ENCODE measurements at places on chromosomes 5 and 9.

GRCh38 chr9:27292659-27293405, 4.1 kb downstream of the EQTN start:
- no peak for DNase-seq

- DNase-seq = peak; percentile 42
Measured at GRCh38 chr9:134606951-134607731, 34.5 kb upstream of the COL5A1 start.

GRCh38 chr5:10704949-10705621, 55.9 kb downstream of the DAP start:
- no peak for DNase-seq

GRCh38 chr5:35622974-35623373, 5.3 kb downstream of the SPEF2 start:
- DNase-seq = no peak

DNA sequence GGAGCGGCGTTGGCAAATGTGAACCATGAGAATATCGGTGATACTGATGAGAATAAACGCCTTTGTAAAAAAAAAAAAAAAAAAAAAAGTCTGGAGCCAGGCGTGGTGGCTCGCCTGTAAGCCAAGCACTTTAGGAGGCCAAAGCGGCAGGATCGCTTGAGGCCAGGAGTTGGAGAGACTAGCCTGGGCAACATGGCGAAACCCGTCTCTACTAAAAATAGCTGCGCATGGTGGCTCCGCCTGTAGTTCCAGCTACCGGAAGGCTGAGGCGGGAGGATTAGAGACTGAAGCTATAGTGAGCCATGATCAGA, 425 bp upstream of the NFX1 start:
- DNase-seq = no peak

- DNase-seq = no peak
Measured at GRCh38 chr5:74950836-74951515, 84.8 kb upstream of the FAM169A start.

- DNase-seq = no peak
Measured at GRCh38 chr9:135728436-135729110, 26.6 kb downstream of the KCNT1 start.

DNA sequence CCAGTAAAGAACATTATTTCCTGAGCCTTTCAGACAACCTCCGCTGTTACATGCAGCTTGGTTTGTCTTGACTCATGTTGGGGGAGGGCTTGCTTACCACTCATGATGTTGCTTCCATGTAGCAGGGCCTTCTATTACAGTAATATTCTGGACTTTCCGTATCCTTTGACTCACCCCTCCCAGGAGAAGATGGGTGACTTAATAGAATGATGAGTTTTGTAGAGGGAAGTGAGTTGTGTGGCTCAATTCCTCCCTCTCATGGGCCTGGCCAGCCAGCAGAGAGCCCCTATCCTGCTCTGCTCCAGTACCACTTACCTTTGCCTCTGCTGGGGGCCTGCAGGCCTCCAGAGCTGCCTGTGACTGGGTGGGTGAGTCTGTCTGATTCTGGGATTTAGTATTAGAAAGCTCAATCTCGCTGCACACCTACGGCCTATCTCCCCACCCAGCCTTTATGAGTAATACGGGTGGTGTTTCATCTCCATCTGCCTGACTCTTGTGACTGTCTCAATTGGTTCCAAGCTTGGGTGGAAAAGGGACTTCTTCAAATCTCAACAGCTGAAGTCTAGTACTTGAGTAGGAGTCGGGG, 52.6 kb upstream of the KLF9 start:
- DNase-seq = no peak

- no peak for DNase-seq
Measured at GRCh38 chr9:84969084-84969483, 299.6 kb downstream of the NTRK2 start.

- DNase-seq = no peak
Measured at GRCh38 chr5:88756953-88757352, 126.0 kb downstream of the MEF2C start.

GRCh38 chr5:88740604-88741185, 142.3 kb downstream of the MEF2C start:
- DNase-seq = no peak

GRCh38 chr9:69093471-69094103, 58.0 kb downstream of the FXN start:
- no peak for DNase-seq

GRCh38 chr5:93076096-93076495, 504.9 kb downstream of the NR2F1-AS1 start:
- no peak for DNase-seq

DNA sequence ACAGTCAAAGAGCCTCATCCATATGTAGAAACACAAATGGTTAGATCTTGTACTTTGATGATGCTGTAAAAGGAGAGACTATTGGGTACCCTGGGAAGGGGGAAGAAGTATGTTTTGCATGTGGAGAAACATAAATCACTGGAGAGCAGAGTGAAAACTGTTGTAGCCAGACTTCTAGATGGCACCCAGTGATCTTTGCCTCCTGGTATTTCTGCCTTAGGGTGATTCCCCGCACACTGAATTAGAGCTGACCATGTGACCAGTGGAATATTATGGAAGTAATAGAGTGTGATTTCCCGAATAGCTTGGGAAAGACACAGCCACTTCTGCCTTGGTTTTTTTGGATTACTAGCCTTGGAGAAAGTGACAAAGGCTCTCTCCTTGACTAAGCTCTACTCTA, 174.3 kb downstream of the LPAR1 start:
- no peak for DNase-seq

- DNase-seq = no peak
Measured at GRCh38 chr5:96896806-96897205, 20.5 kb downstream of the ERAP2 start.

DNA sequence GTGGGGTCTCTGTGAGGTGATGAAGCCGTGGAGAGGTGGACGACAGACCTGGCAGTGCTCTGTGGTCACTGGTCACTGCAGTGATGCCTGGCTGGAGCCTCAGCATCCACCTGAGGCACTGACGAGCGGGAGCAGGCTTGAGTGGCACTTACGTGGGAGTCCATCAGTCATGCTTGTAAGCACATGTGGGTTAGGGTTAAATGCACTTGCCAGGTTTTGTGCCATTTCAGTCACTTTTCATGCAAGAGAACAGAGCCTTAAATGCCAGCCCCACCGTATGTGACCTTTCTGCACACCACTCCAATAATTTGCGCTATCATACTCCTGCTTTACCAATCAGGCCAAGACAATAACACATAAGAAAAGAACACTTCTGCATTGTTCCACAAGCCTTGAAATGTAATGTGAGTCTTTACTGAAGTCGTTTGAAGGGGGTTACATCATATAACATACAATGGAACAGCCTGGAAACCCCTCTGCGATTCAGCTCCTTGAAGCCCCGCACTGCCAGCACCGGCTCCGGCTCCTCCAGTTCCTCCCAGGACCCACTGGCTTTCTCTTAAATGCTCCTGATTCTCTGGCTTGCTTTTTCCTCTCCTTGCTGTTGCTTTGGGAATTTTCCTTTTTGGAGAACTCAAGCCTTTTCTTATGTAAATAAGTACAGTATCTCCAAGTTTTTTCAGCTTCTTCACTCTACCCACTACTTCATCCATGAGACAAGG, 59.4 kb upstream of the CTXN3 start:
- DNase-seq = no peak

DNA sequence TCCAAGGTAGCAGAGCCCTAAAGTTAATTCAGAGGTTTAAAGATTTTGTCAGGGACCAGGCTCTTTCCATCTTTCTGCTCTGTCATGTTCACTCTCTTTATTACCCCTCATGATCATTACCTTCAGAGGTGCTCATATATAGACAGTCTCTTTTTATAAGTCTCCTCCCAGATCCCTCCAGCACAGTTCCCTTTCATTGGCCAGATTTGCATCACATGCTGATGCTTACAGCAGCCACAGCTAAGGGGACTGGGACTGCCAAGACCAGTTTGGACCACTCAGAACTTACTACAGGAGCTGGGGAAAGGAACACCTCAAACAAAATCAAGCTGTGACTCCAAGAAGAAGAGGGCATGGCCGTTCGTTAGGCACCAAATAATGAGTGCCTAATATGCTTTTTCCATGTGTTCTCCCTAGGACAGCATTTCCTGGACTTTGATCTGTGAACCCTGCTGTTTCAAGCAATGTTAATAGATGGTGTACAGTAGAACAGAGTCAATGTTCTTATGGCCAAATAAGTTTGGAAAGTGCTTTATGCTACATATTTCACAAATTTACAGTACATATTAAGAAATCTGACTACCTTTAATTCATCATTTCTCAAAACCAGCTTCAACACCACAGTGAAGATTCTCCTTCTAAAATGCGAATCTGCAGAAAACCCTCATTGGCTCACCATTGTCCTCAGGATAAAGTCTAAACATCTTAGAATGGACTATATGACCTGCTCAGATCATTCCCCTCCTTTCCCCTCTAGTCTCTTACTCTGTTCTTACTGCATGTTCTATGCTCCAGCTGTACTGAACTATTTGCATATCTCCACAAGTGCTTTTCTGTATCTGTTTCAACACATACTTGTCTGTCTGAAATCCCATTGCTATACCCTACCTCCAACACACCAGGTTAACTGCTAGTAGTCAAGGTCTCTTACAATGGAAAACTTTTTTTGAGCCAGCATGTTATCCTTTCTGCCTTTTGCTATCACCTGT, 3.4 kb downstream of the C5orf58 start:
- DNase-seq = no peak

- DNase-seq = no peak
Measured at GRCh38 chr5:31193591-31194467, at the start of gene CDH6. TSS of gene CDH6 (plus strand) at chr5:31193686. CDS start at chr5:31267474, 73,788 bp downstream.

GRCh38 chr9:101480386-101480785, 44.8 kb upstream of the ALDOB start:
- DNase-seq = no peak
